ENCODE measurements at places on chromosomes 16 and 17.

DNA sequence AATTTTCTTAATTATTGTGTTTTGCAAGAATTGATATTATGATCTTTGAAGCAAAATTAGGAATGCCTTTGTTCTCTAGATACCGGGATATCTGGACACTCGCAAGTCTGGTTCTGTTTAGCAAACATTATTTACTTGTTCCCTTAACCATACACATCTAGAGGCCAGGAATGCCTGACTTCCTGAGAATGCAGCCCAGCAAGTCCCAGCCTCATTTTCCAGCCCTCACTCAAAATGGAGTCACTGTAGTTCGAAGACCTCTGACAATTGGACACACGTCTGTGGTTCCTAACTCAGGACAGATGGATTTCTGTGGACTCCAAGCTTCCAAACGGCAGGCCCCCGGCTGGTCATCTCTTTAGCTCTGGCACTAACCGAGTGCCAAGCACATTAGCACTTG lies 355.4 kb upstream of the RBFOX1 start:
- H3K36me3 ChIP-seq: no peaks in the 10 kb centered on the region
- H3K4me1 ChIP-seq: no peaks in the 10 kb centered on the region
- no peak overlapping the region for H3K4me3 ChIP-seq
- no peak overlapping the region for H3K27ac ChIP-seq

GRCh38 chr17:79732254-79732653 lies 1.5 kb downstream of the ENPP7 start:
- peaks cover 22% of the 10 kb centered on the region for H3K4me1 ChIP-seq
- no peaks in the 10 kb centered on the region for H3K36me3 ChIP-seq
- no peak for DNase-seq
- H3K27me3 ChIP-seq: peaks cover 14% of the 10 kb centered on the region
- no peak overlapping the region for H3K4me3 ChIP-seq

- peaks cover 2% of the 10 kb centered on the region for H3K36me3 ChIP-seq
- DNase-seq: no peak
- no peak overlapping the region for H3K4me3 ChIP-seq
- peaks cover 62% of the 10 kb centered on the region for H3K27me3 ChIP-seq
- no peak overlapping the region for H3K27ac ChIP-seq
Observed at GRCh38 chr17:72542317-72542716, 421.5 kb downstream of the SOX9 start.

GRCh38 chr17:78378225-78379130 lies at the start of gene PGS1:
Gene PGS1, plus strand, starts transcription at chr17:78378649. Its CDS starts 17 bp downstream, at chr17:78378666.
- H3K36me3 ChIP-seq: peaks cover 18% of the 10 kb centered on the region
- H3K4me3 ChIP-seq: peak within 1 kb of the TSS; percentile 96
- peak; percentile 69 for DNase-seq
- no peaks in the 10 kb centered on the region for H3K27me3 ChIP-seq

- no peaks in the 10 kb centered on the region for H3K27me3 ChIP-seq
- H3K36me3 ChIP-seq: peaks cover 1% of the 10 kb centered on the region
- no peak for DNase-seq
- peak overlapping the region; percentile 38 for H3K27ac ChIP-seq
- H3K4me1 ChIP-seq: peaks cover 19% of the 10 kb centered on the region
Observed at GRCh38 chr17:19305761-19306159, 56.8 kb downstream of the B9D1 start.

DNA sequence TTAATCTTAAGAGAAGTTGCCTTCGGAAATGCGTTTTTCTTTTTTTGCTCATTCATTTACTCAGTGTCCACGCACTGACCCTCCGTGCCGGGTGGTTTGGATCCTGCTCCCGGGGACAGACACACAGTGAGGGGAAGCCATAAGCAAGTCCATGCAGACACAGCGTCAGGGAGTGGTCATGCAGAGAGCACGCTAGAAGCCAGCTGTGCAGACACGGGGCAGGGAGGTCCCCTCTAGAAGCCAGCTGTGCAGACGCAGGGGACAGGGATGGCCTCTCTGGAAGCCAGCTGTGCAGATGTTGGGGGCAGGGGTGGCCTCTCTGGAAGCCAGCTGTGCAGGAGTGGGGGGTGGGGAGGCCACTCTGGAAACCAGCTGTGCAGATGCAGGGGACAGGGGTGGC lies 4.8 kb downstream of the GAA start:
- H3K27ac ChIP-seq: no peak overlapping the region
- peaks cover 14% of the 10 kb centered on the region for H3K4me1 ChIP-seq
- no peak overlapping the region for H3K4me3 ChIP-seq
- H3K36me3 ChIP-seq: peaks cover 5% of the 10 kb centered on the region

DNA sequence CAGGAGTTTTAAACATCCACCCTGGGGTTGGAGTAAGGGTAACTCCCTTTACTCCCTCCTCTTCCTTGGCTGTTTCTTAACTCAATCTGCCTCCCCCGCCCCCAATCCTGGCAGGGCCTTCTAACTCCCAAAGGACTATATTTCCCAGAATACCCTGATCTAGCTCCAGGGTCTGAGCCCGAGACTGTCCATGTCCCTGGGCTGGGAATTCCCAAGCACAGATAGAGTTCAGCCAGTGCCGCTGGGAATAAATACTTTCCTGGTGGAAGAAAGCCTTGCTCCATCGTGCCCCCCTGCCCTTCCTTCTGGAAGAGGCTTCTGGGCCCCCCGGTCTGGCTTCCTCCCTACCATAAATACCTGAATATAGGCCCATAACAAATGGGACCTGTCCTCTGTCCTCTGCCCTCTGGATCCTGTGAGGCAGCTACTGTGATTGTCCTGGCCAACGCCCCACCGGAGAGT lies 10.2 kb downstream of the BAHCC1 start:
- peaks cover 93% of the 10 kb centered on the region for H3K27me3 ChIP-seq
- H3K4me1 ChIP-seq: no peaks in the 10 kb centered on the region
- H3K36me3 ChIP-seq: peaks cover 4% of the 10 kb centered on the region
- no peak overlapping the region for H3K4me3 ChIP-seq

- no peaks in the 10 kb centered on the region for H3K36me3 ChIP-seq
- peak; percentile 46 for DNase-seq
- peaks cover 6% of the 10 kb centered on the region for H3K4me1 ChIP-seq
- H3K27ac ChIP-seq: no peak overlapping the region
- no peaks in the 10 kb centered on the region for H3K27me3 ChIP-seq
Observed at GRCh38 chr16:48164907-48165715, 9.3 kb upstream of the ABCC12 start.

DNA sequence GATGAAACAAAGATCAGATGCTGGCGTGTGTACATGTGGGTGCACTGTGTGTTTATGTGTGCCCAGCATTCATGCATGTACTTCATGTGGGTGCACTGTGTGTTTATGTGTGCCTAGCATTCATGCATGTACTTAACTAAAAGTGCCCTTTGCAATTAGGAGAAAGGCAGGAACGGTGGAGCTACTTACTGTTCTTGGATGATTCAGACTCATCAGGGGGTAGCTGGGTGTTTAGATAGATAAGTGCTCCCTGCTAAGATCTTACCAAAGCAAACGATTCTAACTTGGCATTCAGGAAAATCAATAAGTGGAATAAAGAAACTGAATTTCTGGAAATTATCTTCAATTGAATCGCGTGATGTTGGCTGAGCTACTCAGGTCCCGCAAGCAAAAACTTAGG lies 8.6 kb upstream of the MYH2 start:
- no peak overlapping the region for H3K4me3 ChIP-seq
- peaks cover 6% of the 10 kb centered on the region for H3K27me3 ChIP-seq
- H3K36me3 ChIP-seq: no peaks in the 10 kb centered on the region
- H3K27ac ChIP-seq: no peak overlapping the region
- DNase-seq: no peak

DNA sequence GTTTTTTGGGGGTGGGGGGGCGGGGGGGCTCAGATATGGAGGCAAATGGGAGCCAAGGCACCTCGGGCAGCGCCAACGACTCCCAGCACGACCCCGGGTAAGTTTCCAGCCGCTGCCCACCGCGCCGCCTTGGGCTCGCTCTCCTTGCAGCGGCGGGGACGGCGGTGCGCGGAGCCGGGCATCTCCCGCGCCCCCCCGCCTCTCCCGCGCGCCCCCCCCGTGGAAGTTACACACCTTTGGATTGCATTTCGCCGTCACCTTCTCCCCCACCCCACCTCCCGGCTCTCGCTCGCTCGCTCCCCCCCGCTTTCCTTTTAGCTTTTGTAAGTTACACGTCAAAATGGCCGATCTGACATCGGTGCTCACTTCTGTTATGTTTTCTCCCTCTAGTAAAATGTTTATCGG lies 387 bp downstream of the MSI2 start:
- no peak for DNase-seq
- peaks cover 45% of the 10 kb centered on the region for H3K4me1 ChIP-seq
- peak overlapping the region; percentile 98 for H3K4me3 ChIP-seq
- H3K36me3 ChIP-seq: peaks cover 23% of the 10 kb centered on the region

GRCh38 chr17:9557857-9558256 lies 17.8 kb downstream of the STX8 start:
- H3K27me3 ChIP-seq: no peaks in the 10 kb centered on the region
- no peak overlapping the region for H3K27ac ChIP-seq
- no peak overlapping the region for H3K4me3 ChIP-seq
- peaks cover 11% of the 10 kb centered on the region for H3K36me3 ChIP-seq

DNA sequence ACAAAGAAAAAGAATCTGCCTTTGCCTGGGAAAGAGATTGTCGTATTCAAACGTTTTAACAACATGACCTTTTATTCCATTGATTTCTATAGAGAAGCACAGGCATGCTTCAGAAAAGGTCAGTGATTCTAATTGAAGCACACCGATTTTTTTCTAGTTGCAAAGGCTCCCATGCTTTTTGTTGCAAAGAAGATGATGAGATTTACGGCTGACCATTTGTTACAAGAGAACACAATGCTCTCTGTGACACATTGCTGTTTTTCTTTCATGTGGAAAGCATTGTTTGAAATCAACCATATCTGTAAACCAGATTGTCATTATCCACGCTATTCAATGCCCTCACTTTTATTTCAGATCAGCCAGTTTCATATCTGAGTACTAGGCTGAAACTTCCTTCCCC lies 99.8 kb downstream of the NLK start:
- H3K4me3 ChIP-seq: no peak overlapping the region
- DNase-seq: no peak
- no peaks in the 10 kb centered on the region for H3K27me3 ChIP-seq
- H3K4me1 ChIP-seq: no peaks in the 10 kb centered on the region
- H3K27ac ChIP-seq: no peak overlapping the region

GRCh38 chr16:10644092-10644491 lies 50.6 kb downstream of the TEKT5 start:
- no peak for DNase-seq
- peaks cover 22% of the 10 kb centered on the region for H3K27me3 ChIP-seq
- no peak overlapping the region for H3K27ac ChIP-seq
- H3K4me3 ChIP-seq: no peak overlapping the region
- no peaks in the 10 kb centered on the region for H3K4me1 ChIP-seq

DNA sequence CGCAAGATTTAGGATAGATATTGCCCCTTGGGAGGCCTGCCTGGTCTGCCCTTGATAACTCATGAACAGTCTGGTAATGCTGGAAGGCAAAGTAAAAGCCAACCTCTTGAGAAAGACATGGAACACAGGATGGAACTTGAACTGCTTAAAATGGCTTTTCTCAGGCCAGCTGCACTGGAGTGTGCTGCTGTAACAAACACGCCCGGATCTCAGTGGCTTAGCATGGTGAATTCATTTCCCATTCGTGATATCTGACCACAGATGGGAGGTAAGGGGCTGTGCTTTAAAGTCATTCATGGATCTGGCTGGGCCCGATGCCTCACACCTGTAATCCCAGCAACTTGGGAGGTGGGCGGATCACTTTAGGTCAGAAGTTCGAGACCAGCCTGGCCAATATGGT lies 113.2 kb downstream of the WWOX start:
- no peaks in the 10 kb centered on the region for H3K27me3 ChIP-seq
- H3K4me1 ChIP-seq: no peaks in the 10 kb centered on the region
- DNase-seq: no peak
- H3K36me3 ChIP-seq: no peaks in the 10 kb centered on the region
- no peak overlapping the region for H3K4me3 ChIP-seq

- peak overlapping the region; percentile 91 for H3K27ac ChIP-seq
- peak overlapping the region; percentile 67 for H3K4me3 ChIP-seq
- peak; percentile 60 for DNase-seq
Observed at GRCh38 chr16:68079626-68080344, 5.4 kb upstream of the NFATC3 start.

GRCh38 chr17:72788950-72789585 lies 303.4 kb downstream of the SLC39A11 start:
- H3K36me3 ChIP-seq: peaks cover 4% of the 10 kb centered on the region
- no peak overlapping the region for H3K27ac ChIP-seq
- H3K27me3 ChIP-seq: no peaks in the 10 kb centered on the region

DNA sequence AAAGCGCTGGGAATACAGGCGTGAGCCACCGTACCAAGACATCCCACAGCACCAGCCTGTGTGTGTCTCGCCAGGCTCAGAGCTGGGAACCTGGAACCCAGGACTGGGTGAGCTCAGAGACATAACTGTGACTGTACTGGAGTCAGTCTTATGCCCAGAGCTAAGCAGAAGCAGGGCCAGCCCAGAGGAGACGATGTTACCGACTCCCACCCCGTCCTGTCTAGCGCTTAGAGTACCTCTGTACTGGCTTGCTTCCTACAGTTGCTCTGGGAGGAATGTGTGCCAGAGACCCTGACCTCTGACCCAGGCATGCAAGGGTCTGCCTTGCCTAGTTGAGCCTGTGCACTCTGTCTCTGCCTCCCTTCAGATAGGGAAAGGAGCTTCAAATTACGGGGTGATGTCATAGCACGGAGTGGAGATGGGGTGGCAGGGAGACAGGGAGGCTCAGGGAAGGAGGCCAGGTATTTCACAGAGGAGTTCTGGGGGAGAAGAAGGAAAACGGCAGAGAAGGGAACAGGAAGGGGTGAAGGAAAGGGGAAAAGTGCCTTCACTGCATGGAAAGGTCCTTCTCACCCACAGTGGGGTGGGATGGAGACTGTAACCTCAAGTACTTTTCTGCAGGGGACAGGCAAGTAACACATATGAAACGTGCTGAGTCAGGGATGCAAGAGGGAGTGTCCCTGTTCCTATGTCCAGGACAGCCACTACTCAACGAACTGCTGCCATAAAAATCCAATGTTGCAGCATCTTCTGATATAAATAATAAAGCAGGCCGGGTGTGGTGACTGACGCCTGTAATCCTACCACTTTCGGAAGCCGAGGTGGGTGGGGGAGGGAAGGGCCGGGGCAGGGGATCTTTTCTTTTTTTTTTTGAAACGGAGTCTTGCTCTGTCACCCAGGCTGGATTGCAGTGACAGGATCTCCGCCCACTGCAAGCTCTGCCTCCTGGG lies 5.8 kb upstream of the ARMC5 start:
- H3K4me1 ChIP-seq: peaks cover 39% of the 10 kb centered on the region
- no peak for DNase-seq
- H3K4me3 ChIP-seq: no peak overlapping the region
- H3K36me3 ChIP-seq: peaks cover 7% of the 10 kb centered on the region
- H3K27ac ChIP-seq: peak overlapping the region; percentile 6

DNA sequence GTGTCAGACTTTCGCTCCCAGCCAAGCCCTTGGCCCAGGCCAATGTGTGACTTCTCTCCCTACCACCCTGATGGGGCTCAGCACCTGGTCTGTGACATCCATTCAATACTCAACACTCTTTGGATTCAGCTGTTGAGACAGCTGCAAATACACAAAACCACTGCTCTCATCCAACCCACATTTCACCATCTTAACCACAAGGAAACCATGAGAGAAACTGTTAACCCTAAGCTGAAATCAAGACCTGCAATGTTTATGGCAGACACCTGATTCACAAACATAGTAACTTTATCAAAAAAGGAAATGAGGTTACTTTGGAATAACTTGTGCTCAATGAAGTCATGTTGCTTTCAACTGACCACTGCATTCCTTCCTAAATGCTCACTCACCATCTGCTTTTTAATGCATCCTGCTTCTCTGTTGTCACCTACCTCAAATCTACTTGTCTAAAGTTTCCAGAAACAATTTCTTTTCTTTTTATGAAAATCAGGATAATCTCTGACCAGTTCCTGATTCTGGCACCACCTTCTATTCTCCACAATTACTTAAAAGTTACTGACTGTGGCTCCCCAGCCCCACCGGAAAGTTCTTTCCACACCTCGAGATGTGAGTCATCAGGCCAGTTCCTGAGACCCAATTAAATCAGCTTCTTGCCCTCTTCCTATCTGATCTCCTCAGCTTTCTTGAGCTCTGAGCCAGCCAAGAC lies 88.2 kb downstream of the NOG start:
- H3K27me3 ChIP-seq: peaks cover 39% of the 10 kb centered on the region
- H3K4me3 ChIP-seq: no peak overlapping the region
- H3K27ac ChIP-seq: no peak overlapping the region
- H3K36me3 ChIP-seq: no peaks in the 10 kb centered on the region
